ENCODE measurements at places on chromosomes 1 and 21. TPM values are rescaled to one million over a fixed set of nuclear protein-coding genes. Genes with fewer than 3 reads are reported as not detected.

The PRDM16 gene
- 15.2 TPM for total RNA-seq

The LDLRAD1 gene
- total RNA-seq = not detected

GRCh38 chr1:226355669-226356551 is 46.9 kb upstream of the LIN9 start:
- no peak for DNase-seq

- DNase-seq = no peak
These were observed 40.7 kb upstream of the PDE4B start for GRCh38 chr1:65751961-65752360.

The NEGR1 gene
- total RNA-seq = 6.3 TPM

GRCh38 chr1:116832308-116832931 is 77.3 kb upstream of the PTGFRN start:
- no peak for DNase-seq

The MIXL1 gene
- total RNA-seq = not detected

DNA sequence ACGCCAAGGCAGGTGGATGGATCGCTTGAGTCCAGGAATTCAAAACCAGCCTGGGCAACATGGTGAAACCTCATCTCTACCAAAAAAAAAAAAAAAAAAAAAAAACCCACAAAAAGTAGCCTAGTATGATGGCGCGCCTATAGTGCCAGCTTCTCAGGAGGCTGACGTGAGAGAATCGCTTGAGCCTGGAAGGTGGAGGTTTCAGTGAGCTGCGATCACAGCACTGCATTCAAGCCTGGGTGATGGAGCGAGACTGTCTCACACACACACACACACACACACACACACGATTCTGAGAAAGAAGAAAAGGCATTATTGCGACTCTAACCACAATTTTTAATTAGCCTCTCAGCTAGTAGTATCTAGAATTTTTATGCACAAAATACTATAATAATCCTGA is 86.5 kb downstream of the RASAL2 start:
- no peak for DNase-seq

Data from body of pancreas (tissue), 4 donors.